AG09319 (cell line): ENCODE measurements at places on chromosomes 16 and 17.
A peak's percentile ranks its signal among the peaks of the same experiment; 100 is the strongest.

- DNase-seq, result no peak
Observed at GRCh38 chr17:9811086-9811485, 10.8 kb downstream of the GSG1L2 start.

- DNase-seq, result no peak
Observed at GRCh38 chr17:10776381-10776780, 27.5 kb downstream of the TMEM238L start.

DNA sequence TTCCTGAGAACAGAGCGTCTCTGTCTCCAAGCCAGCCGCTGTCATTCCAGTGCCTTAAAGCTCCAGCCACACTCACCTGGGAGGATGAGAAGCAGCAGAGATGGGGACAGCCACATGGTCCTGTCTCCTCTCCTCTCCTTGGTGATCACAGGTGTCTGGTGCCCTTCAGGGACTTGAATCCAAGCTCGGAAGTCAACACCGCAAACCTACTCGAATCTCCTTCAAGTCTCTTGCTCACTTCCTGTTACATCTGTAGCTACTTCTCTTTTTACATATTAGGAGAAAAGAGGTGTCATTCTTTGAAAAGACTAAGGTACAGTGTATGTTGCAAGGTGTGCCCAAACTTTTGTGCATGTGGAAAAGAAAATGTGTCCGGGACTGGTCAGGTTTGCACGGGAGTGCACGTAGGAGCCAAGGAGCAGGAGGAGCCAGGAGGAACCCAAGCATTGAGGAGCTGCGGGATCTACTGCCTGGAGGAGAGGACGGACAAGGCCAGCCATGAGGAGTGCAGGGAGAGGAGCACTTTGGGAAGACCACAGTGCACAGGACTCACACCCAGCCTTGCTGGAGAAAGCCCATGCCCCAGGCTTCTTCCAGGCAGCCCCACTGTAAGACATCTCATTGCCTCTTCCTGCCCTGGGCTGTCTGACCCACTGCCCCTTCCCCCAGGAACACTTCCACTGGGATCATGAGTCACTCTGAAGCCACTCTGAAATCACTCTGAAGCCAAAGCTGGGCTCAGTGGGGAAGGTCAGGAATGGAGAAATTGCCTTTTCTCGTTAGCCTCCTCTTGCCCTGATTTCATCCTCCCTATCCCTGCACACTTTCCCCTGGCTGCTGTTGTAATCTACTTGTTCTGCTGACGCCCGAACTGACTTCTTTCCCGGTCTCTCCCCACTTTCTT, at the start of gene CD300LD:
Gene CD300LD (minus strand): TSS at position 197 of the 904 bp plus-strand sequence. CDS start 81 bp downstream, at position 116.
- no peak for DNase-seq

- no peak for DNase-seq
Observed at GRCh38 chr17:27810902-27811557, 10.7 kb upstream of the NOS2 start.

- DNase-seq, result no peak
Observed at GRCh38 chr17:45427181-45427835, 5.4 kb downstream of the ARHGAP27 start.

DNA sequence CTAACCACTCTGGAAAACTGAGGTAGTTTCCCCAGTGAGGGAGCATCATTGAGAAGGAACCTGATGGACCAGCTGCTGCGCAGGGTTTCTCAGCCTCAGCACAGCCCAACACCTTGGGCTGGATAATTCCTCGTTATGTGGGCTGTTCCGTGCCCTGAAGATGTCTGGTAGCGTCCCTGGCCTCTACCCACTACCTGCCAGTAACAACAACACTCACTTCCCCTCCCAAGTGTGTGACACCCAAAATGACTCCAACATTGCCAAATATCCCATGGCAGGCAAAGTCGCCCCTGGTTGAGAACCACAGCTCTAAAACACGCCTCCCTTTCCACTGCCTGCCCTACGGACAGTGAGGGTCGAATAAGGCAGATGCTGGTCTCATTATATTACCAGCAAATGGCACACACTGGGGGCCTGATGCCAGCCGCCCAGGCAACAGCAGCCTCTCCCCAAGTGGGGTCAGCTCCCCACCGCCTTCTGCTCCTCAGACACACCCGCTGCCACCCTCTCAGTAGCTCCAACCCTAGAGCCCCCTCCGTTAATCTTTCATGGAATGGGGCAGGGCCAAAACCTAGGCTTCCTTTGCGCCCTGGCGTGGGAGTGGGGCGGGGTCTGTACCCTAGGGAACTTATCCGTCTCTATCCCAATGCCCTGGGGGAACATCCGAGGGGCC, 1.0 kb downstream of the RHBDF2 start:
- no peak for DNase-seq

DNA sequence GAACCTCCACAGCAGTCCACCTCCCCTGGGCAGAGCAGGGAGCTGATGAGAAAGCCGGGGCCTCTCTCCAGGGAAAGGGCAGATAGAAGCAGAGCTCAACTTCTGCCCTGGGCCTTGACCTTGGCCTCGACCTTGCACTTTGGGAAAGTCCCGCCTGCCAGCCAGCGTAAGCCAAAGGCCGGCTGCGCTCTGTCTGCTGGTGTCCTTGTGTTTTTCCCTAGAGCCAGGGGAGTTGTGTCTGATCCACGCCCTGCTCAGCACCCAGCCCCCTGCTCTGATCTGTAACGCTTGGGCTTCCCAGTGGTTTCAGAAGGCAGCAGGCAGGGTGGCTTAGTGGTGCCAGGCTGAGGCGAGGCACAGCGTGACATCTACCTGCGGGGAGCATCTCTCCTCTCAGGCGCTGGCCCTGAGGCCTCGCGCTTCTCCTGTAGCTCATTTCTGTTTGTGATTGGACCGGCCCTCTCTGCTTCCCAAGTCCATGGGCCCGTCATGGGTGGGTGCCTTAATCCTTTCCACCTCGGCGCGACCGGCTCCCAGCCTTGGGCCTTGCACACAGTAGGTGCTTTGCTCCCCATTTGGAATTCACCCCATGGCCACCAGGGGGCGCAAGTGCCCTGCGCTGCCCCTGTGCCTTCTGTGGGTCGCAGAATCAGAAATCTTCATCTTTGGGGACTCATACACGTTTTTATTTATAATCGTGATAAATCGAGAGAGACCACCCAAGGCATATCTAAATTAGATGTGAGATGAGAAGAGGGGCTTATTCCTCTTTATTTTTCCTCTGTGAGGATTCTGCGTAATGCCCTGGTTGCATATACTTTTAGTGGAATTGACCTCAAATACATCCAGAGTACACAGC, 24.2 kb downstream of the SGSH start:
- DNase-seq, result no peak

DNA sequence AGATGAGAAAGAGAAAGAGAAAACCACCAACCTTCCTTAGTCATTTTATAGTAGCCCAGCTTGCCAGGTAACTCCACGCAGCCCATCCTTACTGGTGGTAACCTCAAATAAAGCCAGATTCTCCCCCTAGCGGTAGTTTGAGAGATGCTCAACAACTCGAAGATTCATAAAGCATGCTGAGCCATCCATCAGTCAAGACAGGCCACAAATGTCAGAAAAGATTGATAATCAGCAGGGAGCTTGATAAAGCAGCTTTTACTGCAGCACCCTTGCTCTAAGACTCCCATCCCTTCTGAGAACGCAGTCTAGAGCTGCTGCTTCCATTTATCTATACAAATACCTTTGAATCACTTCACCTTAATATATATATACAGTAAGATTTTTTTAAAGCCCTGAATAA, 451.5 kb upstream of the HSBP1 start:
- peak; percentile 43 for DNase-seq

DNA sequence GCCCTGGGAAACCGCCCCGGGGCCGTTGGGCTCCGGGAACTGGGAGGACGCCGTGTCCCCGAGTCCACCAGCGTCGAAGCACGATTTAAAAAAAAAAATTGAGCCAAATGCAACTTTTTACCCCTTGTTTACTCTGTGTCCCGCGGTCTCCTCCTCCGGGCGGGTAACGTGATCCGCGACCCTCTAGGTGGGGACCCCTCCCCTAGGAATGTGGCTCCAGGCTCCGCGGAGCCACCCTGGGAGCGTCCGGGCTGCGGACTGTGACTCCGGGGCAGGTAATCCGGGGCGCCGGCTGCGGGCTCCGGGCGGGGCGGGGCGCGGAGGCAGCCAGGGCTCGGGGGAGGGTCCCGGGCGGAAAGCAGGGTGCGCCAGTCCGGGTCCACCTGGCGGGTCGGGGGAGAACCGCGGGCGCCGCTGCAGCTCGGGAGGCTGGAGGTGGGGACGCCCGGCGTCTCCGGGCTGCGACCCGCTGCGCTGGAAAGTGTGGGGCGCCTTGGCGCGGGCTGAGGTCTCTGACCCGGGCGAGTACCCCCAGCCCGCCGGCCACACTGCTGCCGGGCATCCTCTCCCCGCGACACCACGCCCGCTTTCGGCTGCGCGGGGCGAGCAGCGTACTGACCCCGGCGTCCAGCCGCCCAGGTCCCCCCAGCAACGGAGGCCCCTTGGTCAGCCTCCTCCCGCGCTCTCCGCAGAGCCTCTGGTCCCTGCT, 852 bp upstream of the HELZ start:
- no peak for DNase-seq
